ENCODE measurements at places on chromosomes 7 and 10. TPM values are rescaled to one million over a fixed set of nuclear protein-coding genes. Genes with fewer than 3 reads are reported as not detected.

DNA sequence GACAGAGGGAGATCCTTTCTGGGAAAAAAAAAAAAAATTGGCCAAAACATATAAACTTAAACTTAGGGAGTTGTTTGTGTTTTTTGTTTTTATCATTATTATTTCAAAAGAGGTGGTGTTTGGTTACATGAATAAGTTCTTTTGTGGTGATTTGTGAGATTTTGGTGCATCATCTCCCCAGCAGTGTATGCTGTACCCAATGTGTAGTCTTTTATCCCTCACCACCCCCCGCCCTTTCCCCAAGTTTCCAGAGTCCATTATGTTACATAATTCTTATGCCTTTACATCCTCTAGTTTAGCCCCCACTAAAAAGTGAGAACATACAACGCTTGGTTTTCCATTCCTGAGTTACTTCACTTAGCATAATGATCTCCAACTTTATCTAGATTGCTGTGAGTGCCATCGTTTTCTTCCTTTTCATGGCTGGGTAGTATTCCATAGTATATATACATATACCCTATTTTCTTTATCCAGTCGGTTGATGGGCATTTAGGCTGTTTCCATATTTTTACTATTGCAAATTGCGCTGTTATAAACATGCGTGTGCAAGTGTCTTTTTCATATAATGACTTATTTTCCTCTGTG, 148.1 kb upstream of the ZNF92 start:
- no peak for DNase-seq

Gene ABCB4
- total RNA-seq: 1.8 TPM

Gene COBL
- 139 TPM for total RNA-seq

Gene H2BK1
- total RNA-seq: not detected

- DNase-seq: no peak
Measured at GRCh38 chr10:111107846-111108245, 31.0 kb downstream of the ADRA2A start.

DNA sequence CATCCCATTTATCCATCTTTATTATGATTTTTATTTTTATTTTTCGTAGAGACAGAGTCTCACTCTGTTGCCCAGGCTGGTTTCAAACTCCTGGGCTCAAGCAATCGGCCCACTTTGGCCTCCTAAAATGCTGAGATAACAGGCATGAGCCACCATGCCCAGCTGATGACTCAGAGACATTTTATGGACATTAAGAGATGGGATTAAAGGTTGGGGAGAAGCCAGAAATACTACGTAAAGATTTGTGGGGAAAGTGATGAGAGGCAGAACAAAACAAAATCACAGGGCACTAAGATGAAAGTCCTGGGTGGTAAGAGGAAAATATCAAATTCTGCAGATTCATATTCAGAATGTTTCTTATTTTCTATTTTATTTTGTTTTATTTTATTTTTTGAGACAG, 7.6 kb downstream of the WNT8B start:
- no peak for DNase-seq

DNA sequence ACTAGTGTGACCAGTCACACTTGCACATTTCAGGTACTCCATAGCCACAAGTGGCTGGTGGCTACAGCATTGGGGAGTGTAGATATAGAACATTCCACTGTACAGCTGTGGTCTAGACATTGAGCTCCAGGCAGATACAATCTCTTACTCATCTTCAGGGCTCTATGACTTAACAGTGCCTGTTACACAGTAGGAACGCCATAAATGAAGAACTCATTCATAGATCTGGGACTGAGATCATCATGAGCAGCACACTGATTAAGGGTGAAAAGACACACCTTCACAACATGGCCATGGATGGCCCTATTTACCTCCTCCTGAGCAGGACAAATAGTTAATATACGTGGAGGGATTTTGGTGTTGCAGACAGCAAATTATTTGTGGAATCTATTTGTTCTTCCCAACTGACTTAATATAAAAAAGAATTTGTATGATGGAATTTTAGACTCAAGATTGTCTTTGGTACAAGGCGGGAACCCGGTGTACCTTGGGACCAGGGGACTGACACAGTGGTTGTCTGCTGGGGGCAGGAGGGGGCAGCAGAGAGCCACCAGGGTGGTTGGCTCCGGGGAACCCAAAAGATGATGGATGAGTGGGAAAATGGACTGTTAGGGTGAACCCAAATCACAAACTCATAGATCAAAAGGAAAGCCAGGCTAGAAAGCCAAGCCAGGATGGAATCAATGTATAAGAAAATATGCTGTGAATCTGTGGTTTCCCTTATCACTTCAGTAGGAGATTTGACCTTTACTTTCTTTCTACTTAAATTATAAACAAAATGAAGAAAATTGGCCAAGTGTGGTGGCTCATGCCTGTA, 24.3 kb upstream of the CPA2 start:
- peak; percentile 57 for DNase-seq

All from psoas muscle (tissue), 8 donors.